ENCODE measurements at places on chromosomes 6 and 20.

GRCh38 chr20:20289331-20289730, 78.6 kb upstream of the INSM1 start:
- DNase-seq, result no peak

- DNase-seq, result no peak
Measured at GRCh38 chr20:1949347-1950100, 44.3 kb downstream of the PDYN start.

DNA sequence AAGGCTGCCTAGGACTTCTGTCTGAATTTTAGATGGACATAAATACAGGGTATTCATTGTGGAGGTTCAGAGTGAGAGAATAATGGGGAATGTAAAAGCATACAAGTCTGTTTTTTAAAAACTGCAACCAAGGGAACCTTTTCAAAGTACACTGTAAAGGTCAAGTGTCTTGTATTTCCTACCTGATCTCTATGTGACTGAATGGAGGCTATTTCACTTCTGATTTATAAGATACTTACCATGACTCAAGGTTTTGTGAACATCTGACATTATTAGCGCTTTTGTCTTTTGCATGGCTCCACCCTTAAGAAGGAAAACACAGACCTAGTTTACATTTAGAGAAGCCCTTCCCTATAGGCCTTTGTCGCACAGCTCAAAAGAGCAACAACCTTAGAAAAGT, 126.5 kb downstream of the ZFAND3 start:
- DNase-seq, result no peak

DNA sequence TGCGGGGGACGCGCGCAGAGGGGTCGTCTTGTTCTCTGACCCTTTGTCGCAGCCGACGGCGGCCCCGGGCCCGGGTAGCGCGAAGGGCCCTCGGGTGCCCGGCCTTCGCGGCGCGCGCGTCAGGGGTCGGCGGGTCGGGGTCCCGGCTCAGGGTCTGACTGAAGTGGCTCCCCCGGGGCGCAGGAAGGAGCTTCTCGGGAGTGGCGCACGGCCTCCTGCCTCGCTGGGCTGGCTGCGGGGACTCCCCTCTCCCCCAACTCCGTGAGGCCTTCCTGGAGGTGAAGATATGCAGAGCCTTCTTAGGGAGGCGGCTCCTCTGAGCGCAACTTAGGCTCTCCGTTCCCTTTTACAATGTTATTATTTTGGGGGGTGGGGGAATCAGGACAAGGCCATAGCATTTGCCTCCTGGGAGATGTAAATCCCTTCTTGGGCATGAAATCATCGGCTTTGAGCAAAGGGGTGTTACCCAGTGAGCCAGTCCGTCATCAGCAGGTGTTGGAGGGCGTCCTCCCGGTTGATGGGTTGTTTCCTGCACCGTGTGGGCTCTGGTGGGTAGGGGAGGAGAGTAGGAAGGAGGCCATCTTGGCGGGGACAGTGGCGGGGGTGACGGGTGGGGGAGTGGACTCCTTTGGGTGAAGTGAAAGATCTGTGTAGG, 523 bp downstream of the CDS2 start:
- peak; percentile 31 for DNase-seq

- DNase-seq, result no peak
Measured at GRCh38 chr6:158476389-158476788, 83.5 kb upstream of the TMEM181 start.

DNA sequence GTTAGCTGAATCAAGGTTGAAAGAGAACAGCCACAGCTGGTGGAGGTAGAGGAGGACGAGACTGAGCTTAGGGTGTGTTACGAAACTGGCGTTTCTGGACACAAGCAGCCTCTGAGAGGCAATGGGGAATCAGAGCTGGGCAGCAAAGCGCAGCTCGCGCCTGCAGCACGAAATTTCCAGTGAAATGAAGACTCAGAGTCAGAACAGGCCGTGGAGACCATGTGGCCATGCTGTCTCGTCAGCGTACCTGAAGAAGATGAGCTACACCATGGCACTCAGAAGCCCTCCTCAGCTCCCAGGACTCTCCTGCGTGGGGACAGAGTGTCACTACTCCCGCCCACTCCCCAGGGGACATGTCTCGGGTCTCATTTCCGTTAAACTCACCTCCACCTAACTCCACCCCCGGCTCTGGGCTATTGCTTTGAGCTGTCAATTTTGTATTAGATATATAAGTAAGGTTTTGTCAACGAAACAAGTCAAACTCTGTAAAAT, 256.9 kb downstream of the ERMARD start:
- no peak for DNase-seq

- no peak for DNase-seq
Measured at GRCh38 chr6:83294676-83295075, 101.5 kb downstream of the RWDD2A start.

DNA sequence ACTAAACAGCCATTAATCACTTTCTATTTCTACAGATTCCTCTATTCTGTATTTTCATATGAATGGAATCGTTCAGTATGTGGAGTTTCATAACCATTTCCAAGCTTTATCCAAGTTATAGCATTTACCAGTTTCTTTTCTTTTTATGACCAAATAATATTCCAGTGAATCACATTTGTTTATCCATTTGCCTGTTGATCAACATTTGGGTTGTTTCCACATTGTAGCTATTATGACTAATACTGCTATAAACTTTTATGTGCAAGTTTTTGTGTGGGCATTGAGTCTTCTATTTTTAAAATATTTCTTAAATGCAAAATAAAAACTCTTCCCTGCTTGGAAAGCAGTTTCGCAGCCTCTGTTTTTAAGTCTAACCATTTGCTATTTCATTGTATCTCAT, 336.4 kb upstream of the OPRM1 start:
- DNase-seq, result no peak

- DNase-seq, result no peak
Measured at GRCh38 chr6:3868544-3868943, 19.4 kb downstream of the FAM50B start.

Data from HFFc6 (cell line).